ENCODE measurements at places on chromosomes 6 and 20.

DNA sequence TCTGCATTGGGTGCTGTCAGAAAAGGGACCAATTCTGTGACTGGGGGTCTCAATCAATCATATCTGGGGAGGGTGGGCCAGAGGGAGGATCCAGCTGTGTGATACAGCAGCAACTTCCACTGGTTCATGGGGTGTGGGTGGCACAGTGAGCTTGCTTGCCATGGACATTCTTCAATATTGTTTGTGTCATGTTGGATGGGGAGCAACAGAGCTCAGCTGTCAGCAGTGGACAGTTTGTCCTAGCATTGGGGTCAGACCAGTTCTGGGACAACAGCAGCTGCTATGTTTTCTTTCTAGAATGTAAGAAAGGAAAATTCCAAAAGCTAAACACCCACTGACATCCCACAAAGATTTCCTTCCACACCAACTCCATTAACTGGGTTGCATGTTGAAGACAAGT is 221.9 kb upstream of the CDH4 start:
- no peak for DNase-seq

- DNase-seq: no peak
Measured at GRCh38 chr6:106014955-106015354, 71.2 kb upstream of the PRDM1 start.

GRCh38 chr20:48783533-48784272 is 44.1 kb downstream of the PREX1 start:
- DNase-seq: no peak

- DNase-seq: no peak
Measured at GRCh38 chr6:41488433-41489119, 57.6 kb upstream of the FOXP4 start.

DNA sequence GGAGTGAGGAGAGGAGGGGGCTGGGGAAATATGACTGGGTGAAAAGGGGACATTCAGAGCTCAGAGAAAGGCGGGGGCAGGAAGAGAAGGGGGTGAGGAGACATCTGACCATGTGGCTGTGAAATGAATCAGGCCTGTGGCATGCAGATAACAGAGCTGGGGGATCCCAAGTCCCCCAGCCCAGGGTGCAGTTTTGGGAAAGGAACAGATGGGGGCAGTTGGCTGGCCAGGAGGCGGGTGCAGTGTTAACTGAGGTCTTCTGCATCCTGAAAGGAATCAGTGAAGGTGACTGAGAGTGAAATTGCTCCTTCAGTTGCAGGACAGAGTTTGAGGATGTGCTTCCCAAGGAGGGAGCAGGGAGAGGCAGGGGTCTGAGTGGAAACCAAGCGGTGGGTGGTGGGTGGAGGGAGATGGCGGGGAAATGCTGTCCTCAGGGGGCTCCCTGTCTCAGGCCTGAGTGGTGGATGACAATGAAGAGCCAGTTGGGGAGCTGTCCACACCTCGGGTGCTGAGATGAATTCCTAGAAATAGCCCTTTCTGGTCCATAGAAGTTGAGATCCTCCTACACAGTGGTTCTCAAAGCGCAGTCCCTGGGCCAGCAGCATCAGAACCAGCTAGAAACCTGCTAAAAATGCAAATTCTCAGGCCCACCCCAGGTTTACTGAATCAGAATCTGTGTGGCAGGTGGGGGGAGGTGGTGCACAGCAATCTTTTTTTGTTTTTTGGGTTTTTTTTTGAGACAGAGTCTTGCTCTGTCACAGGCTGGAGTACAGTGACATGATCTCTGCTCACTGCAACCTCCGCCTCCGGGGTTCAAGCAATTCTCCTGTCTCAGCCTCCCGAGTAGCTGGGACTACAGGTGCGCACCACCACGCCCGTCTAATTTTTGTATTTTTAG is 26.0 kb upstream of the CCDC167 start:
- no peak for DNase-seq

DNA sequence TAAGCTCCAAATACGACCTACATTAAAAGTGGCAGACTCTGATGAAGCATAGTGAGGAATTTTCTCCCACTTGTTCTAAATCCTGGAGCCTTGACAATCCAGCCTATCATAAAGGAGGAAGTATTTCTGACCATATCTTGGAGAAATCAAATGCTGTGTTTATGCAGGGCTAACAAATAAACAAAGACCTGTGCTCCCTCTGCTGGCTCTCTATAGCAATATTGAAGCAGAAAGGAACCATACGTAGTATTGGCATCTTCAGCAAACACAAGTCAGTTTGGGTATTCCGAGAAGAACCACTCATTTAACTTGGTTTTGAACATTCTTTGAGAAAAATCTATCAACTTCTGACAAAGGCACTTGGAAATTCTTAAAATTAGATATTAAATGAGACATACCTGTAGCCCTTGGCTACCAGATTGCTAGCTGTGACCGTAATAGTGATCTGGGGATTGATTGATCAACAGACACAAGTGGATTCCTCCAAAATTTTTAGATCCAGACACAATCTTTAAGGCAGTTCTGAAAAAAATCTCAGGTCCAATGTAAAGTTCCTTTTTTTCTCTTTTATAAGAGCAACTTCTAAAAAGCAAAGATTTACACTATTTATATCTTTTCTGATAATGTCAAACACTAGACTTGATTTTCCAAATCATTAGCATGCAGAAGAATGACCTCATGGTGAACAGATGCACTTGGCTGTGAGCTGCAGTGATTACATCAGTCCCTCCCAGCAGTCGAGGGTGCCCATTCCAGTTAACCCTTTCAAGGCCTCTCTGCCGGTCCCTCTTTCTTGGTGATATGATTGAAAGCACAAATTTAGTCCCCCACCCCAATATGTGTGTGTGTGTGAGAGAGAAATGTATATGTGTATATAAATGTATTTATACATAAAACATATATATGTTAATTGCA is 40.2 kb downstream of the INSM1 start:
- DNase-seq: no peak

Data from hypothalamus (tissue), 51 donors.